Naive thymus-derived CD4-positive, alpha-beta T cell (primary cell): ENCODE measurements at places on chromosomes 2 and 18. TPM values are rescaled to one million over a fixed set of nuclear protein-coding genes. Genes with fewer than 3 reads are reported as not detected.

Gene CRYBA2
- not detected for total RNA-seq

Gene ERICH2
- total RNA-seq, result not detected

Gene STK39
- total RNA-seq, result 20.1 TPM

Gene APCDD1
- total RNA-seq, result 0.16 TPM

Gene FBXO41
- total RNA-seq, result 19.6 and 20.3 TPM in 2 replicates

Gene CHRND
- not detected for total RNA-seq

Gene LOXL3
- 6.9 TPM for total RNA-seq

- no peaks in the 10 kb centered on the region for H3K4me1 ChIP-seq
- DNase-seq, result no peak
- no peak overlapping the region for H3K4me3 ChIP-seq
- H3K27me3 ChIP-seq, result no peaks in the 10 kb centered on the region
- no peak overlapping the region for H3K27ac ChIP-seq
Measured at GRCh38 chr2:190656301-190656700, 7.4 kb downstream of the NAB1 start.

- H3K27ac ChIP-seq, result no peak overlapping the region
- no peak for DNase-seq
- no peaks in the 10 kb centered on the region for H3K27me3 ChIP-seq
- H3K36me3 ChIP-seq, result no peaks in the 10 kb centered on the region
Measured at GRCh38 chr2:37852585-37853014, 72.5 kb upstream of the RMDN2 start.

GRCh38 chr18:32983721-32984120 lies 210.9 kb upstream of the KLHL14 start:
- H3K27me3 ChIP-seq, result no peaks in the 10 kb centered on the region
- no peak for DNase-seq
- H3K27ac ChIP-seq, result no peak overlapping the region
- no peaks in the 10 kb centered on the region for H3K4me1 ChIP-seq
- H3K4me3 ChIP-seq, result no peak overlapping the region

- H3K27ac ChIP-seq, result peak overlapping the region; percentile 84
- peaks cover 59% of the 10 kb centered on the region for H3K4me1 ChIP-seq
- no peaks in the 10 kb centered on the region for H3K27me3 ChIP-seq
- no peak for DNase-seq
Measured at GRCh38 chr2:181307203-181307991, 149.8 kb upstream of the ITGA4 start.

GRCh38 chr18:80132180-80132812 lies 23.2 kb downstream of the ADNP2 start:
- no peaks in the 10 kb centered on the region for H3K27me3 ChIP-seq
- H3K4me1 ChIP-seq, result no peaks in the 10 kb centered on the region

GRCh38 chr2:13003500-13003899 lies 286.8 kb downstream of the TRIB2 start:
- H3K27me3 ChIP-seq, result no peaks in the 10 kb centered on the region
- no peak for DNase-seq
- H3K36me3 ChIP-seq, result no peaks in the 10 kb centered on the region
- no peaks in the 10 kb centered on the region for H3K4me1 ChIP-seq

GRCh38 chr2:38959938-38960608 lies 70.4 kb downstream of the ARHGEF33 start:
- no peaks in the 10 kb centered on the region for H3K27me3 ChIP-seq
- no peaks in the 10 kb centered on the region for H3K4me1 ChIP-seq
- peak; percentile 45 for DNase-seq
- no peak overlapping the region for H3K27ac ChIP-seq
- peak overlapping the region; percentile 17 for H3K4me3 ChIP-seq
- H3K36me3 ChIP-seq, result no peaks in the 10 kb centered on the region

GRCh38 chr2:40820319-40820718 lies 368.4 kb upstream of the SLC8A1 start:
- H3K27ac ChIP-seq, result no peak overlapping the region
- H3K36me3 ChIP-seq, result no peaks in the 10 kb centered on the region
- no peaks in the 10 kb centered on the region for H3K27me3 ChIP-seq
- H3K4me1 ChIP-seq, result no peaks in the 10 kb centered on the region
- DNase-seq, result no peak

- no peaks in the 10 kb centered on the region for H3K36me3 ChIP-seq
- no peaks in the 10 kb centered on the region for H3K4me1 ChIP-seq
Measured at GRCh38 chr2:206474099-206474498, 30.8 kb downstream of the ADAM23 start.

DNA sequence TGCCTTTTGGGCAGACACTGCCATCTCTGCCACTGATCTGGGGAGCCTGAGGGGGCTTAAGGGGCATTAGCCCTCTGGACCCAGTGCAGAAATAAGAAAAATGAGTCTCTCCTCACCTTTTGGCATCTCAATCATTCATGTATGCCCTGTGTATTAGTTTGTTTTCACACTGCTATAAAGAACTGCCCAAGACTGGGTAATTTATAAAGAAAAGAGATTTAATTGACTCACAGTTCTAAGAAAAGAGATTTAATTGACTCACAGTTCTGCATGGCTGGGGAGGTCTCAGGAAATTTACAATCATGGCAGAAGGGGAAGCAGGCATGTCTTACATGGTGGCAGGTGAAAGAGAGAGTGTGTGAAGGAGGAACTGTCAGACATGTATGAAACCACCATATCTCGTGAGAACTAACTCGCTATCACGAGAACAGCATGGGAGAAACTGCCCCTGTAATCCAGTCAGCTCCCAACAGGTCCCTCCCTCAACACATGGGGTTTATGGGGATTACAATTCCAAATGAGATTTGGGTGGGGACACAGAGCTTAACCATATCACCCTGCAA lies 21.5 kb downstream of the GKN2 start:
- no peaks in the 10 kb centered on the region for H3K36me3 ChIP-seq
- no peak for DNase-seq
- H3K27ac ChIP-seq, result no peak overlapping the region
- no peak overlapping the region for H3K4me3 ChIP-seq
- no peaks in the 10 kb centered on the region for H3K4me1 ChIP-seq
- no peaks in the 10 kb centered on the region for H3K27me3 ChIP-seq

GRCh38 chr2:241066171-241066892 lies 35.8 kb downstream of the MTERF4 start:
- no peak for DNase-seq
- no peaks in the 10 kb centered on the region for H3K36me3 ChIP-seq
- H3K27me3 ChIP-seq, result no peaks in the 10 kb centered on the region
- H3K27ac ChIP-seq, result no peak overlapping the region

DNA sequence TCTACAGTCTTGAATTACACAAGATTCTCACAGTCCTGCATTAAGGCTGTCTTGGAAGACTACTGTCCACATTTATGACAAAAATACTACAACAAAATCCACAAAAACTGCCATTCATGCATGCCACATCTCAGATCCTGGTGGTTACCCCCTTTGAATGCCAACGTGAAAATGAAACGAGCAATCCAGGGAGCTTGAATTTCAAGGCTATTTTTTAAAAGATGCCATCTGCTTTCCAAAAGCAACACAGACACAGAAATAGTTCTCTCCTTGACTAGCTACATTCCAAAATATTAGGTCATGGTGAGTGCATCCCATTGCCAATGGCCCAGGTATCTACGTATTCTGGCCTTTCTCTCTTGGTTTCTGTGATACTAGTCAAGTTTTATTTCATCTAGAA lies 36.3 kb downstream of the IRS1 start:
- no peaks in the 10 kb centered on the region for H3K27me3 ChIP-seq
- H3K36me3 ChIP-seq, result no peaks in the 10 kb centered on the region

- H3K4me3 ChIP-seq, result no peak overlapping the region
- DNase-seq, result no peak
- no peaks in the 10 kb centered on the region for H3K27me3 ChIP-seq
- H3K36me3 ChIP-seq, result no peaks in the 10 kb centered on the region
- H3K27ac ChIP-seq, result no peak overlapping the region
- H3K4me1 ChIP-seq, result peaks cover 14% of the 10 kb centered on the region
Measured at GRCh38 chr2:218162814-218163213, 3.9 kb downstream of the CXCR1 start.

DNA sequence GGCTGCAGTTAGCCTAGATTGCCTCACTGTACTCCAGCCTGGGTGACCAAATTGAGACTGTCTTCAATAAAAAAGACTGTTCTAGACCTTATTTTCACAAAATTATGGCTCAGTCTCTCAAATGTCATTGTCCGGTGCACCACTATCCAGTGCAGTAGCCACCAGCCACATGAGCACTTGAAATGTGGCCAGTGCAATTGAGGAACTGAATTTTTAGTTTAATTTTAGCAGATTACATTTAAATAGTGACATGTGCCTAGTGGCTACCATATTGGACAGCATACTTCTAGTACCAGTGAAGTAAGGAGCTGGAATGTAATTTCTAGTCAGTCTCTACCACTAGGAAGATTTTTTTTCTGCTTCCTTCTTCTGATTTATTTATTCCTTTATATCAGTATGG lies 39.4 kb downstream of the KCMF1 start:
- peaks cover 3% of the 10 kb centered on the region for H3K4me1 ChIP-seq
- H3K4me3 ChIP-seq, result no peak overlapping the region
- H3K27me3 ChIP-seq, result no peaks in the 10 kb centered on the region
- no peak for DNase-seq

DNA sequence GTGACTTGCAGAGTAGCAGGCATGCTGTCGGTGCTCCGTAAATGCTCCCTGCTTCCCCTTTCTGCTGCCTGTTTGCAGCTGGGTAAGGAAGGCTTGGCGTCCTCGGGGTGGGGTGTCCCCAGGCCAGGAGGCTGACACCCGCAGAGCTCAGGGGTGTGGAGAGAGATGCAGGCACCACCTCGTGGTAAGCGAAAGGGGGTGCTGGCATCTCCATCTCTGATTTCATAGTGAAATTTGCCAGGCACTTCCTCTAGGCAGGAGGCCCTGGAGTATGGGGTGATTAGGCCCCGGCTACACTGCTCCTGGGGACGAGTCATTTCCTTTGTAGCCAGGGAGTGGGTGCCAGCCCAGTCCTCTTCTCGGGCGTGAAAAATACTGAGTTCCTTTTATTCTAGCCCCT lies 160.4 kb downstream of the KLHL29 start:
- H3K36me3 ChIP-seq, result no peaks in the 10 kb centered on the region
- no peaks in the 10 kb centered on the region for H3K4me1 ChIP-seq
- H3K27me3 ChIP-seq, result no peaks in the 10 kb centered on the region
- no peak for DNase-seq
- no peak overlapping the region for H3K27ac ChIP-seq

DNA sequence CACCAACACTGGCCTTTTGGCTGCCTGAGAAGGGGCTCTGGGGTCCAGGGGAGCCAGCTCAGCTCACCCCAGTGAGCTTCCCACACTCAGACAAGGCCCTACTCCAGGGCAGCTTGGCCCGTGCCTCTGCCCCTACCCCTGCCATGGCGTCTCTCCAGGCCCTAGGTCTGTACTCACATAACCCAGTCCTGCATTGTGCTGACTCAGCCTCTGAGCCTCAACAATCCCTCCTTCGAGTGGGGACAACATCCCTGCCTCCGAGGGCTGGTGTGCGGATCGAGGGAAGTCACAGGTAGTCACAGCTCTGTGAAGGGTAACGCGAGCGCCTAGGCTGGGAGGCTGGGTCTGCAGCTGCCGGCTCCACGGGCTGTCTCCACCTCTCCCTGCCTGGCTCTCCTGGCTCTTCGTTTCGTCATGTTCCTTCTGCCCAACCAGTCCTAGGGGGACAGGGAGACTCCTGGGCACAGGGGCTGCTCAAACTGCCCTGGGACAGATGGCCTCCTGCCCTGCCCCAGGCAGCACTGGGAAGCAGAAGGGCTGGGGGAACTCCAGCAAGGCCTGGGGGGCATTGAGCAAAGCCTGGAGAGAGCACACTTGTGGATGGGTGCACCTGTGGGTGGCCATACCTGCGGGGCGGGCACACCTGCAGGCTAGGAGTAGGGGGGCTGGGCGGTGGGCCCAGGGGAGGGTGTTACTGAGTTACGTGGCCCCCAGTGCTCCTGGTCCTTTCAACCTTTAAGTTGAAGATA lies 74.6 kb downstream of the RRM2 start:
- no peak overlapping the region for H3K4me3 ChIP-seq
- no peaks in the 10 kb centered on the region for H3K36me3 ChIP-seq
- H3K27ac ChIP-seq, result no peak overlapping the region
- no peaks in the 10 kb centered on the region for H3K4me1 ChIP-seq

DNA sequence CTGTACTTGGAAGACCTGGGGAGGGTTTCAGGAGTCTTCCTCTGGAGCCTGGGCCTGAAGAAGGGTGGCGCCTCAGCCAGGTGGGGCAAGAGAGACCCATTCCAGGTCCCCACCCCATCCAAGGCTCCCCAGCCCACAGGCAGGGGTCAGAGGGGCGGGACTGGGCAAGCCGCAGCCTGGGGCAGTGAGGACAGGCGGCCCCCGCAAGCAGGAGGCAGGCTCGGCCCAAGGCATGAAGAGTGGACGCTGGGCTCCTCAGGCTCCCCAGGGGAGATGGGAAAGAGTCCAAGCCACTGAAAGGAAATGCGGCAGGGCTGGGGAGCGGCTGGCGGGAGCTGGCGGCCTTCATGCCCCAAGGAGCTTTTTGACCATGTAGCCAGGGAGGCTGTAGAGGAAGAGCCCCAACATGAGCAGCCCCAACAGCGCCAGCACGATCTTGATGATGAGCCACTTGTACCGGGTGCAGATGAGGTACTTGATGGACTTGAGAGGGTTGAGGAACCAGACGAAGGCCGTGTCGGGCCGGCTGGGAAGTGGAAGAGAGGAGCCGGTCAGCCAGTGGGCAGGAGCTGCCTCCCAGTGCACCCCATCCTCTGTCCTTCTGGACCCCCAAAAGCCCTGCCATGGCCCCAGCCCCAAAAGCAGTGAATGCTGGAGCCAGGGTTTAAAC lies 20.1 kb downstream of the OTOF start:
- no peak overlapping the region for H3K27ac ChIP-seq
- no peaks in the 10 kb centered on the region for H3K4me1 ChIP-seq
- no peaks in the 10 kb centered on the region for H3K27me3 ChIP-seq
- H3K36me3 ChIP-seq, result no peaks in the 10 kb centered on the region

- H3K4me3 ChIP-seq, result no peak overlapping the region
- H3K4me1 ChIP-seq, result no peaks in the 10 kb centered on the region
- DNase-seq, result peak; percentile 4
Measured at GRCh38 chr18:79200546-79201268, 131.5 kb downstream of the ATP9B start.

DNA sequence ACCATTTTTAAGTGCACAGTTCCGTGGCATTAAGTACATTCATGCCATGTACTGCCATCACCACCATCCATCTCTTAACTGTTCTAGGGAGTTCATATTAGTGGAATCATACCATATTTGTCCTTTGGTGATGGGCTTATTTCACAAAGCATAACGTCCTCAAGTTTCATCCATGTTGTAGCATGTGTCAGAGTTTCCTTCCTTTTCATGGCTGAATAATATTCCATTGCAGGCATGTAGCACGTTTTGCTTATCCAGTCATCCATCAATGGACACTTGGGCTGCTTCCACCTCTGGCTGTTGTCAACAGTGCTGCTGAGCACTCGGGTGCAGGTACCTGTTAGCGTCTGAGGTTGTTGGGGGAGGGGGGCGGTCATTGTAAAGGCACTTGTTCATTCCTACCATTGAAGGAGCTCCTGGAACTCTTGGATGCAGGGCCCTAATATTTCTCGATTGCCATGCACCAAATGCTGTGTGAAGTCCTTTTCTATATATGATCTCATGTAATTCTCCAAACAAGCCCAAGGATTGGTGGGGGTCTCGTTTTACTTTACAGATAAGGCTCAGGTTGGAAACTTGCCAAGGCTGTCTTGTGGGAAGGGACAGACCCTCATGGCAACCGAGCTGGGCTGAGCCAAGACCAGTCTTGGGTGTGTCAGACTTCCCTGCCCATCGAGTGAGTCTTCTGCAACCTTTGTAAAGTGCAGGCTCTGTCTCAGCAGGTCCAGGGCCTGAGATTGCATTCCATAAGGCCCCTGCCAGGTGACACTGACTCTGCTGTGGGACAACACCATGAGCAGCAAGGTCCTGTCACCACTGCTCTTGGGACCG lies 42.9 kb upstream of the SH3RF3 start:
- no peaks in the 10 kb centered on the region for H3K4me1 ChIP-seq
- H3K4me3 ChIP-seq, result no peak overlapping the region
- H3K27ac ChIP-seq, result no peak overlapping the region
- H3K36me3 ChIP-seq, result no peaks in the 10 kb centered on the region
- no peaks in the 10 kb centered on the region for H3K27me3 ChIP-seq
